ENCODE measurements at places on chromosomes 3 and 15.

DNA sequence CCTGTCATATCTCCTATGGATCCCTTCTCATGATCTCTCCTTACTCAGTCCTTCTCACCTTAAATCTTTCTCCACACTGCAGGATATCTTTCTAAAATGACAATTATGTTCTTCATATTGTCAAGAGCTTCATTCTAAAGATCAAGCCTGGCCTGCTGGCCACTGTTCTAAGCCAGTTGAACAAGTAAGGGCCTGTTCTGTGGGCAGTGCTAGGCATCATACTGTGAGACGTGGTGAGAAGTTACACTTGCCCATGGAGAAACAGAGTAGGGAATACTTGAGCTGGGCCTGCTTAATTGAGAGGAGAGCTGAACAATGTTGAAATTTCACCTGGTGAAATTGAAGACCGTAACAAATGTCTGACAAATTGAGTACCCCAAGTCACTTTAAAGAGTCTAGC lies 184.1 kb upstream of the RASGRP1 start:
- DNase-seq = no peak

GRCh38 chr15:45795440-45796069 lies 160.7 kb downstream of the SQOR start:
- no peak for DNase-seq

DNA sequence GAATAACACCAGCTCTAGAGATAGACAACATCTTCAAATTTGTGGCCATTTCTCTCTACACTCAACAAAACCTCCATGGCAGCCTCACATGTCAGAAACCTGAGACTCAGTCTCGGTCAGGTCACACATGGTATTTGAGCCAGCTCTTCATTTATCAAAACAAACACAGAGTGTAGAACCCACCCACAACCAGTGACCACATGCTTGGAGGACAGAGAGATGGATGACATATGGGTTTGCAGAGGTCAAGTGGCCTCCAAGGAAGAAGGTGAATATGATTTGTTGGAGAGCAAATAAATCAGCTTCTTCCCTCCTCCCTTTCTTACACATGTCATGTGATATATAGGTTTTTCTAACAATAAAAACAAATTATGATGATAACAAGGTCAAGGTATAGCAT lies 278.1 kb upstream of the LRTM1 start:
- no peak for DNase-seq

DNA sequence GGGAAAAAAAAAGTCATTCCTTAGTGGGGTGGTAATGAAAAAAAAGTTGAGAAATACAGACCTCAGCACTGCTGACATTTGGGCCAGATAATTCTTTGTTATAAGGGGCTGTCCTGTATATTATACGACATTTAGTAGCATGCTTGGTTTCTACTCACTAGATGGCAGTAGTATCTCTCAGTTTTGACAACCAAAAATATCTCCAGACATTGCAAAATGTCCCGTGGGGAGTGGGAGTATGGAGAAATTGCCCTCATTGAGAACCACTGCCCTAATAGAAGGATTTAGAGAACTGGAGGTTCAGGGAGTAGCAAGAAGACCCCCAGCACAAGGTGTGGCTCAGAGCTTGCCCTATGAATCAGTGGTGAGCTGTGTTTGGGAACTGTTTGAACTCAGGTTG lies 28.6 kb upstream of the TEX264 start:
- no peak for DNase-seq

DNA sequence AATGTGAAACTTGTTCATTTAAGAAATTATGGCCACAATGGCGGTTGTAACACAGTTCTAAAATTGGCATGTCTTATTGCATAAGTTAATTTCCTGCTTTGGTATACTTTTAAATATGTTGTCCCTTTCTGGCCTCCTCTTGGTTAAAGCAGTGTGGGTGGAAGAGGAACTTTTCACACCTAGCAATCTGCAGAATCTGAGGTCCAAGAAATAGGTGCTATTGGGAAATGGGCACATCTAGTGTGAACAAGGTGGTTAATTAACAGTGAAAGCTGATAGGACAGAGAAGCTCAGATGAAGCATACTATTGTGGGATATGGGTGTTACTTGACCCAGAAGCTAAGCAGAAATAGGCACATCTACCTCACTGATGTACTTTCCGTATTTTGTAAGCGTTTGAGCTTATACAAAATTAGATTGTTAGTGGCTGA lies 10.6 kb downstream of the CMC1 start:
- no peak for DNase-seq

GRCh38 chr3:98563661-98564281 lies 29.6 kb downstream of the CPOX start:
- no peak for DNase-seq

DNA sequence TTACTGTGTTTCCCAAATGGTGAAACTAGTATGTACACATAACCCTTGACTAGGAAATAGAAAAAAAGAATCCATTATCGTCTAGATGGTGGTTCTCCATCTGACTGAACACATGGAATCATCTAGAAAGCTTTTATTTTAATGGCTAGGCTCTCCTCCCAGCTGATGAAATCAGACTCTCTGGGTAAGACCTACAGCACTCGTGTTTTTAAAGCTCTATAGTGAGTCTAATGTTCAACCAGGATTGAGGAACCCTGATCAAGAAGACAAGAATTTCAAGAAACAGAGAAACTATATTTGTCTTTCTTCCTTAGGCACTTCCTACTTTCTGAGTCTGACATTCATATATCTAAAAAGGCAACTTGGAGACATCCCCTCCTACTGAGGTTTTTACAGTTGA lies 118.8 kb downstream of the TMCO5A start:
- DNase-seq = no peak

GRCh38 chr3:129281726-129282125 lies 3.1 kb downstream of the HMCES start:
- no peak for DNase-seq

DNA sequence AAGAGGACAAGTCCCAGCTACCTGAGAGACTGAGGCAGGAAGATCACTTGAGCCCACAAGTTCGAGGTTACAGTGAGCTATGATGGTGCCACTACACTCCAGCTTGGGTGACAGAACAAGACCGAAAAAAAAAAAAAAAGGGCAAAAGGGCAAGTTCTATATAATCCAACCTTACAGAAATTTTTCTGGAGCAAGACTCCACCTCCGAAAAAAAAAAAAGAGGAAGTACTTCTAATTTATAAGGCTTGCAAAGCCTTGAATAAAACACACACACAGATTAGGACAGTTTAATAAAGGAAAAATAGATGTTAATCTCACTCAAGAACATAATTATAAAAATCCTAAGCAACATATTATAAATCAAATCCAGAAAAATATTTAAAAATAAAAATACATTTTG lies 14.4 kb upstream of the XYLB start:
- DNase-seq = no peak

DNA sequence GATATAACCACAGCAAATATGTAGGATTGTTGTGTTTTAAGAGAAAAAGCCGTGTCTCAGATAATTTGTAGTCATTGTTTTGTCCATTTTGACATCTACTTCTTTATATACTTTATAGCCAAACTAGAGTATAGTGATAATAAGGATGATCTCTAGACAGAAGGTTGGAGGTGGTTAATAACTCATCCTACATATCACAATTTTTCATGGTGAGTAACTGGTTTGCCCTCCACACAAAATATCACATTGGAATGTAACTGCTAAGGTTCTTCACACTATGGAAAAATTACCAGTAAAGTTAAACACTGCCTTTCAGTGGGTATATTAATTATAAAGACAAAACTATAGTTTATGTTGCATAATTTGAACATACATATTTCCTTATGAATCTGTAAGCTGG lies 380.7 kb downstream of the LPP start:
- DNase-seq = no peak

GRCh38 chr15:65732698-65733097 lies 59.4 kb downstream of the DENND4A start:
- no peak for DNase-seq
